Ureter (tissue), 1 donor: ENCODE measurements at places on chromosomes 11 and 22.

DNA sequence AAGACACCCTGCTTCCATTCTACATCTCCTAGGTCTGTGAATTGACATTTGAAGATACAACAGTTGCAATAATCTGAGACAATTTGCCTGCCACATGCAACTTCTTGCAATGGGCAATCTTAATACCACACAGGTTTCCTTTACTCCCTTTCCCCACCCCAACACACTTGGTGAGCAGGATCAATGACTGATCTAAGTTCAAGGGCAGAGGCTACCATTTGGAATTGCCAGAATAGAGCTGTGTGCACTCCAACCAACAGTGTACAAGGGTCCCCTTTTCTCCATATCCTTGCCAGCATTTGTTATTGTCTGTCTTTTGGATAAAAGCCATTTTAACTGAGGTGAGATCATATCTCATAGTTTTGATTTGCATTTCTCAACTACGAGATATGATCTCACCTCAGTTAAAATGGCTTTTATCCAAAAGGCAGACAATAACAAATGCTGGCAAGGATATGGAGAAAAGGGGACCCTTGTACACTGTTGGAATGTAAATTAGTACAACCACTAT is 2.9 kb upstream of the NNMT start:
- DNase-seq: no peak

- no peak for DNase-seq
Observed at GRCh38 chr22:44214187-44214586, 33.5 kb downstream of the PARVG start.

- no peak for DNase-seq
Observed at GRCh38 chr22:32802237-32802765, 796 bp downstream of the TIMP3 start.

DNA sequence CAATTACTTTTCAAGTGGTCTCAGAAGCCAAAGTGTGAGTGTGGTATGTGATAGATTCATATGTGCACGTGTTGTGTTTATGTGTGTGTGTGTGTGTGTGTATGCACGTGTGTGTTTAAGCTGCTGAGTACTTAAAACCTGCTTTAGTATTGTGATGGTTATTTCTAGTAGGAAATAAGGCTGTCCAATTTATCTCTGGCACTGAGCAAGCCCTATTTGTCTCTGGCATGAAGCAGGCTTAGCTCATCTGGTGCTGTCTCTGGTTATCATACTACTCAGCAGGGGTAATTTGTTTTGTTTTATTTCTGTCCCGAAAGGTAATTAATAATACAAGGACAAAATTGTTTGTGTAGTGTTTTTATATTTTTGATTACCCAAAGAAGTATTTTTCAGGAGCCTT is 333.7 kb downstream of the FAT3 start:
- no peak for DNase-seq

DNA sequence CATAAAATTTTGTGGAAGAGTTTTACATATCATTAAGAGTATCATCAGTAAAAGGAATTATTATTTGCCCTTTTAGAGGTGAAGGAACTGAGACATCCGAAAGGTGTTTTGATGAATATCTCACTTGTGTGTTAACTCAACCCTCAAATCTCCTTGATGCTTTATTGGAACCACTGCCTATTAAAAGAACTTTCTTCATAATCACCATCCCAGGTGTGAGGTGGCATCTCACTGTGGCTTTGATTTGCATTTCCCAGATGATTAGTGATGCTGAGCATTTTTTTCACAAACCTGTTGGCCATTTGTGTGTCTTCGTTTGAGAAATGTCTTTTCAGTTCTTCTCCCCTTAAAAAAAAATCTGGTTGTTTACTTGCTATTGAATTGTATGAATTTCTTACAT is 134.0 kb upstream of the SYN3 start:
- DNase-seq: no peak

- DNase-seq: no peak
Observed at GRCh38 chr11:83087035-83087434, 15.3 kb upstream of the RAB30 start.

- DNase-seq: no peak
Observed at GRCh38 chr11:71252269-71252769, at the start of gene SHANK2. Gene SHANK2 (minus strand): TSS chr11:71252577. CDS start chr11:71147326, 105,251 bp downstream.
